ENCODE measurements at places on chromosomes 16 and 17.

GRCh38 chr17:50518384-50519023 is 10.3 kb downstream of the MYCBPAP start:
- no peak for DNase-seq

DNA sequence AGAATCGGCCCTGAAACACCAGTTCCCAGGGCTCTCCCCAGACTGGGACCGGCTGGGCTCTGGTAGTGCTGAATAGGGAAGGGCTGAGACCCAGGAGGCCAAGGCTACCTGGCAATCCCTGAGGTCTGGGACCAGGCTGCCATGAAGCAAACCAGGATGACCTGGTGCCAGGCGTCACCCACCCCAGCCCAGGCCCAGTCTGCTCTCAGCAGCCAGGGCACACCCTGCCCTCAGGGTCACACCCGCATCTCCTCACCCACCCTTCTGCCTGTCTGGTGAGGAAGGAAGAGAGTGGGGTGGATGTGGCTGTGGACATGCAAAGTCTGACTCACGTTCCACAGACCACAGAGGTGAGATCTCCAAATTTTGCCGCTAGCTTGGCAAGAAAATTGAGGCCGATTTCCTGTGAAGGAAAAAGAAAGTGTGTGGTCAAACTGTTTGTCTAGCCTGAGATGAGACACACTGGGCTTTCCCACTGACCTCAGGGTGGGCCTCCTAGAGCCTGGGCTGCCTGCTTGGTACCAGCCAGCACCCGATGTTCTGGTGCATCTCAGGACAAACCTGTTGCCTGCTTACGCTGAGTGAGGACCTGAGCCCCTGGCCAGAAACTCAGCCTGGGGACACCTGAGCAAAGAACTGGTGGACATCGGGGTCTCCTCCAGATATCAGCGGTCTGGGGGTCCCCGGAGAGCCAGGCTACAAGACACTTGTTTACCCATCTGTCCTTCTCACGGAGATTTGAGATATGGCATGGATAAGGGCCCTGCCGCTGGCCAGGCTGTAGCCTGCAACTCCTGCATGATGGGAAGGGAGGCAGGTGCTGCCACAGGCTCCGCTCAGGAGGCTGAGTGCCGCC is 6.3 kb upstream of the RAB37 start:
- peak; percentile 79 for DNase-seq

DNA sequence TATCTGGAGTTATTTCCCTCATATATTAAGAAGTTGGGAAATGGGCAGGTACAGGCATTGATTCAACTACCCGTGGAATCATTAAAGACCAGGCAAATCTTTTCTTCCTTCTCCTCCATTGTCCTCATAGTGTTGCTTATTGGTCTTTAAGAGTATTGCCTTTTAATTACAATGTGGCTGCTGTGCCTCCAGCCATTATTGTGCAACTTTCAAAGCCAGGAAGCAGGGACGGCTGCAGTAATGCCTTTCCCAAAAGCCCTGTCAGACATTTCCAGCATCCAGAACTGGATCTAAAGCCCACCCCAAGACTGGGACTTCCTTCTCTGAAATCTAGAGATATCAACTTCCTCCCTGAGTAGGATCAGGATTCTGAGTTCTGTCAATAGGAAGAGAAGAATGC is 42.3 kb upstream of the MED9 start:
- no peak for DNase-seq

GRCh38 chr17:29162082-29162908 is 17.9 kb downstream of the MYO18A start:
- no peak for DNase-seq

- DNase-seq, result no peak
Observed at GRCh38 chr17:21297597-21297996, 13.1 kb downstream of the MAP2K3 start.

DNA sequence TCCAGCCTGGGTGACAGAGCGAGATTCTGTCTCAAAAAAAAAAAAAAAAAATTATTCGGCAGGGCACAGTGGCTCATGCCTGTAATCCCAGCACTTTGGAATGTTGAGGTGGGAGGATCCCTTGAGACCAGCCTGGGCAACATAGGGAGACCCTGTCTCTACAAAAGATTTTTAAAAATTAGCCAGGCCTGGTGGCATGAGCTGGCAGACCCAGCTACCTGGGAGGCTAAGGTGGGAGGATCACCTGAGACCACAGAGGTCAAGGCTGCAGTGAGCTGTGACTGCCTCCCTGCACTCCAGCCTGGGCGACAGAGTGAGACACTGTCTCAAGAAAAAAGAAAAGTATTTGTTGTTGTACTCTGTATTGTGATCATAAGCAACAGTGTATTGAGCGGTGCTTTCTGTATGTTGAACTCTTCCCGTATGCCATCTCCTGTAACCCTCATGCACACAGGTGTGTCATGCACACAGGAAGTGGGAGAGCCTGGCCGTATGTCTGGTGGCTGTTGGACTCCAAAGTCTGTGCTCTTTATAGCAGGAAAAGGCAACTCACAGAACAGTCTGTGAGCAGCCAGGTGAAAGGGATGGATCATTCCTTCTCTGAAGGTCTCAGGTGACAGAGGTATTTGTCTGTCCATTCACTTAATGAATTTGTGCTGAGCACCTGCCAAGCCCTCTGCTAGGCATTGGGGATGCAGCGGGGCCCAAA is 17.1 kb downstream of the CDH1 start:
- no peak for DNase-seq

DNA sequence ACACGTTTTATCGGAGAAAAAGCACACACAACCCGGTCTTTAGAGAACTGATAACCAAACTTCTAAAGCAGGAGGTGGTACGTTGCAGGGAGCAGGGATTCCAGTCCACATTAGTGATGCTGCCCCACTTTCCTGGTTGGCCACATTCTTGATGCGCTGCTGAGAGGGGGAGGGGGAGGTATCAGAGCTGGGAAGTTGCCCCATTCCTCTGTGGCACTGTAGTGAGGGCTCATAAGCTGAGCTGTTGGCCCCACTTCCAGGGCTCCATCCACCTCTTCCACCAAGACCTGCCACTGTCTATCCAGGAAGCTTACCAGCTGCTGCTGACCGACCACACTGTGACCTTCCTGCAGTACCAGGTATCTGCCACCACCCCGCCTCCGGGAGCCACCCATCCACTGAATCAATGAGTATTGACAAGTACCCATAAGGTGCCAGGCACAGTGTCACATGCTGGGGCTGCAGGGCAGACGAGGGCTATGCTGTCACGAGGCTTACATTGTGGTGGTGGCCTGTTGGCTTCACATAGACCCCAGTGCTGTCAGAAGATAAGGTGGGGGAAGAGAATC is 1.1 kb downstream of the TSEN54 start:
- DNase-seq, result peak; percentile 18

DNA sequence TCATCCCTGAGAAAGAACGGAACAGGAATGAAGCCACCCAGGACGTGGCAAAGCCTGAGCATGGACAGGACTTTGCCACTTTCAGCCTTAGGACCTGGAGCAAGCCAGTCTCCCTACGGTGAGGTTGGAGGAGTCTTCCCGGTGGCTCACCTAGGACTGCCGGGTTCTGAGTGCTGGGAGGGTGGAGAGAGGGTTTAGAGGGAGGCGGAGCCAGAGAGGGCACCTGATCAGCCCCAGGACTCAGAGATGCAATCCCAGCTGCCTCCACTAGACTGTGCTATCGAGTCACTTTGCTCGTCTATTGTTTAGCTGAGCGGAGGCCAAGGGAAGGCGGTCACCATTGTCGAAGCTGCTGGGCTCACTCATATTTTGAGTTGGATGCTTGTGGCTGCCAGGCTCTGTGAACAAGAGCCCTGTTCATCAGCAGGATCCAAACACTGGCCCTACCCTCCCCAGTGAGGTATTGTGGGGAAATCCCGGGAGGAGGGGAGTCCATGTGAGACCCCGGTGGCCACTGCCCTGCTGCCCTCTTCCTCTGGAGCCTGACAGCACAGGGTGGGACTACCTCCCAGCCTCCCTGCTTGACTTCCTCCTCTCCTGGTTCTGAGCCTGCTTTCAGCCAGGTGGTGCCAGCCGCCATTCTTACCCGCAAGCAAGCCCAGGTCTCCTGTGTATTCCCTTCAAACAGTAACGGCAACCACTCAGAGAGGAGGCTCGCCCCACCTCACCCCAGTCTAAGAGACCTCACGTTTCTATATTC is 7.0 kb downstream of the KRT14 start:
- peak; percentile 57 for DNase-seq

DNA sequence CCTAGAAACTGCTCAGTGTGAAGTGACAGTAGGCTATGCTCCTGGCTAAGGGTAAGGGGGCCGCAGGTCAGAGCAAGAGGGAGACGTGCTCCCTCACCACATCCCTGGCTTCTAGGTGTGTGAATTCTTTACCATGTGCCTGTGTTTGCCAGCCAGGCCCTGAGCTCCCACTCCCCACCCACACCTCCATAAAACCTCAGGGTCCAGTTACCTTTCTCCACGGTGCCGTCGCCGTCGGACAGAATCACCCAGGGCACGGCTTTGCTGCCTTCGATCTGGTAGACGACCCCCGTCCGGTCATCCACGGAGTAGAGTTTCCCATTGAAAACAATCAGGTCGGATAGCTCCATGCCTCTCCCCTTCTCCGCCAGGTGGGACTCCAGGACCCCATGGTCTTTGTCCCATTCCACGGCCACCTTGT is 12.8 kb downstream of the CANT1 start:
- DNase-seq, result no peak

DNA sequence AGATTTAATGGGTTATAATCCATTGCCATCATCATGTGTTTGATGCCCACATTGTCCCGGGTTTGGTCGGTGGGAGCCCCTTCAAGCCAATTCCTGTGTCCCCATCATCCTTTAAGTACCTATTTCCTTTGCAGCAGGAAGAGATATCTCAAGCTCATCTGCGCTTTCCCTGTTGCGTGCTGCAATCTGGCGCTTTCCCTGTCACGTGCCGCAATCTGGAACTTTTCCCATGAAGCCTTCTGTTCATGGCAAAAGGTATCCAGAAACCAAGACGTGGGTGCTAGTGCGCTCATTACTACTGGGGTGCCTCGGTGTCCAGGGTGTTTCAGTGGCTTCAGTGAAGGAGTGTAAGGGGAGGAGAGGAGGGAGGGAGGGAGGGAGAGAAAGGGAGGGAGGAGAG is 174.6 kb upstream of the ZNF469 start:
- DNase-seq, result no peak

DNA sequence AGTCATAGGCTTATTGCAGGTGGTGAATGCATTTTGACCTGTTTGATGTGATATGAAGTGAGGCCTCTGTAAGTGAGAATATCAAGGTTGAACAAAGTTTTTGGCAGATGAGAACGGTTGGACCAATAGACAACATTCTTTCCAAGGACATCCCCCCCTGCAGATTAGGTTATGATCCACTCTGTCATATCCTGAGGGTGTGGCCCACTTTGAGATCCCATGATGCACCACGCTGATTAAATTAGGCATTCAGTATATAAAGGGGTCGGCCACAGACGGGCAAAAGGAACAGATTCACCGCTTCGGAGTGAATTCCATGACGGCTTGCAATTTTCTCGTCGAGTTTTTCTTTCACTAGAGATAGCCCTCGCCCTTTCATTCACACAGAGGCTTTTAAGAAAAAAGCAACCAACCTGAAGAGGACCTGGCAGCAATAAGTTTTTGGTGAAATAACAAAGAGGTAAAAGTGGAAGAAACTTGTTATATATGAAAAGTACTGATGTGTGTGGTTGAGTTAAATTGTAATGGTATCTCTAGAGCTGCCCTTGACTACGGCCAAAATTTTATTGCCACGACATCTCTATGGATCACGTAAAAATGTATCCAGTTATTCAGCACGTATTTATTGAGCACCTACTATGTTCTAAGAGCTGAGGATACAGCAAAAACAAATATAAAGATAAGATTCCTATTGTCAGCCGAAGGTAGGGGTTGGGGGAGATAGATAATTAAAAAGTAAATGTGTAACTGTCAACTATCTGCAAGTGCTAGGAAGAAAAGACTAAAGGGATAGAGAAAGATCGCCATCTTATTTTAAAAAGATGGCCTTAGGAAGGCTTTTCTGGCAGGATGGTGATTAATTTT is 1.7 kb upstream of the RBBP6 start:
- no peak for DNase-seq

DNA sequence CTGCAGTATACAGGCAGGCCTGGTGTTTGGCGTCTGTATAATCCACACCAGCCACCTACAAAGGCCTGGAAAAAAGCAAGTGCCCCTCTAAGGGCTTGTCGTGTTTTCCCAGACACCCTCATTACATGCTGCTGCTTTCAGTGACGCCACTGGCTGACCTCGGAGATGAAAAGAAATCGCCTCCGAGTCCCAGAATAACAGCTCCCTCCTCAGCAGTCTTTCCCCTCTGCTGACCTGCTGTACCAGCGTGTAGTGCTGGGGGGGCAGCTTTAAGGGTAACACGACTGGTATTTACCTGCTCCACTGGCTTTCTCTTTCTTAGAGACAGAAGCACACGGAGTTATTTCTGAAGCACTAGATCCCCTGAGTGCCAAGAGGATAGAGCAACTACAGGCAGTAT is 296.8 kb downstream of the GRIN2A start:
- no peak for DNase-seq

- no peak for DNase-seq
Observed at GRCh38 chr17:5354310-5354709, 65.2 kb downstream of the NUP88 start.

GRCh38 chr16:86222965-86223551 is 287.3 kb upstream of the FOXF1 start:
- no peak for DNase-seq

DNA sequence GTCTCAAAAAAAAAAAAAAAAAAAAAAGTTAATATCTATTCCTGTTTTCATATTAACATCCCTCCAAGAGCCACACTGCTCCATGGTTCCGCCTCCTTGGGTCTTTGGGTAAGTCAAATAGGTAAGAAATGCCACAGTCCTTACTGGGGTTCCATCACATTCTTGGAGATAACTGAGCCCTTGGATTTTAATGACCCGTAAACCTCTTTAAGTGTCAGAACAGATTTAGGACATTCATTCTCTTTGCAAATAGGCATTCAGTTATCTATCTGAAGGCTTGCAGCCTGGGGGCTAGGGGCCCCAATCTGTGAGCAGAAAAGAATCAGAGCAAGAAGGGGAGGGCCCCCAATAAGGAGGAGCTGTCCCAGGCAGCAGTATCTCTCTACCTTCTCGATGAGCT is 28.0 kb downstream of the MYH13 start:
- DNase-seq, result no peak

DNA sequence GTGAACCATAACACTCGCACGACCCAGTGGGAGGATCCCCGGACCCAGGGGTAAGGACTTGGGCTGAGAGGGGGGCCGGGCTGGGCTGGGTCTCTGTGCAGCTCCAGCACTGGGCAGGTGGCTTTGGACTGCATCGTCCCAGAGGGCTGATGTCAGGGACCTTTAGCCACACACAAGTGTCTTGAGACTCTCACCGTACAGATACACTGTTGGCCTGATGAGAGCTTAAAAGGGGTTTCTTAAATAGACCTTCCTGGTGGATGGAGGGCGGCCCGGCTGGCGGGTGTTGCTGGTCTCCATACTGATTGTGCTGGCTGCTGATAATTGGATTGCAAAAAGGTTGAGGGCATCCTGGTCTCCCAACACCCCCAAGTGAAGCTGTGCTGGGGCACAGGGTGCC is 21.7 kb upstream of the CLEC18A start:
- DNase-seq, result no peak

DNA sequence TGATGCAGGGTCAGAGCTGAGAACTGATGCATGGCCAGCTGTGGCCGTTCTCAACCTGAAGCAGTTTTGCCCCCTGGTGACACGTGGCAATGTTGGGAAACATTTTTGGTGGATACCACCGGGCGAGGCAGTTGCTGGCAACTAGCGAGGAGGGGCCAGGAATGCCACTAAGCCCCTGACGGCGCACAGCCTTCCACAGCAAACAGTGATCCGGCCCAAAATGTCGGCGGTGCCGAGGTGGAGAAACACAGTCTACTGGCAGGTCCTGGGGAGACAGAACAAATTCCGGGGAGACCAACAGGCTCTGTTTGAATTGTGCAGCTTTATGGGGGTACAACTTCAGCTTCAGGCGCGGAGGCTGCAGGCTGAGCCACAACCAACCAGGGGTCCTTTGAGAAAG is 8.2 kb downstream of the SLC26A11 start:
- no peak for DNase-seq

Data from CD4-positive, alpha-beta T cell treated with Interleukin-1 beta for 1 hour (primary cell).